Colonic mucosa (tissue), 4 donors: ENCODE measurements at places on chromosomes 5 and 9. TPM values are rescaled to one million over a fixed set of nuclear protein-coding genes. Genes with fewer than 3 reads are reported as not detected.

GRCh38 chr5:55022450-55022849, 1.6 kb upstream of the GZMK start:
- no peak for DNase-seq

GRCh38 chr5:157476702-157477408, 16.8 kb downstream of the NIPAL4 start:
- DNase-seq: peak; percentile 45

DNA sequence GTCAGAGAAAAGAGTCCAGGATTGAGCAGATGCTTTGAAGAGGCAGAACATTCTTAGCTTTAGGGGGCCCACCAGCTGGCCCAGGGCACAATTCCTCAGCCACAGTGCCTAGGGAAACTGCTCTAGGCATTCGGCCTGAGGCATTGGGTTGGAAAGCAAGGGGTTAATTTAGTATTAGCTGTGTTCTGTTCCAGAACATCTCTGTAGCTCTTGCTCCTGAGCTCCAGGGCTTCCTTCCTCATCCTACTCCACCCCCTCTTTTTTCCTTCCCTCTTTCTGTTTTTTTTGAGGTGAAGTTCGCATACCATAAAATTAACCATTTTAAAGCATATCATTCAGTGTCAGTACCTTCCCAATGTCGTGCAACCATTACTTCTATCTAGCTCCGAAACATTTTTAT, 74.5 kb upstream of the PANK3 start:
- no peak for DNase-seq

DNA sequence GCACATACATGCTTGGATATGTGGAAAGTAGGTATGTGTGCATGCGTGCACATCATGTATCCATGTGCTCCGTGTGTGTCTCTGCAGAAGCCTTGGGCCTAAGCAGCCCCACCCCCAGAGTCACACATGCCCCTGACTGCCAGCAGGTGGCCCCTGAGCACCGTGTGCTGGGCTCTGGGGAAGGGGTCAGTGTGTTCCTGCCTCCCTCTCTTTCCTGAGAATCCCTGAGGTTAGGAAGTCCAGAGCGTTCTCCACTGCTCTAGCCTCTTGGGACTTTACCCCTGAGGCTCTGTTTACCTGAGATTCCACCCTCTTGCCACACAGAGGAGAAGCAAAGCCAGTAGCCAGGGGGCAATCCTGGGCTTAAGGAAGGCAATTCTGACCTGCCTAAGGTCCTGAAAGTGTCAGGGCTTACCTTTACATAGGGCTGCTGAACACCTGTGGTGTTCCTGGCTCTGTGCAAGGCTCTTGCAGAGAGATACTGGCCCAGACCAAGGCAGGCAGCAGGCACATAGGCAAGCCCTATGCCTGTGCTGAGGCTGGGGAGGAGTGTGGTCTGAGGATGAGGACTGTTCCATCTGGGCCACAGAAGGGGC, 207.3 kb downstream of the TMEM38B start:
- no peak for DNase-seq

GRCh38 chr9:81517954-81518353, 171.4 kb downstream of the TLE1 start:
- no peak for DNase-seq

GRCh38 chr5:122915717-122916461, 70.5 kb downstream of the SNX24 start:
- DNase-seq: no peak

DNA sequence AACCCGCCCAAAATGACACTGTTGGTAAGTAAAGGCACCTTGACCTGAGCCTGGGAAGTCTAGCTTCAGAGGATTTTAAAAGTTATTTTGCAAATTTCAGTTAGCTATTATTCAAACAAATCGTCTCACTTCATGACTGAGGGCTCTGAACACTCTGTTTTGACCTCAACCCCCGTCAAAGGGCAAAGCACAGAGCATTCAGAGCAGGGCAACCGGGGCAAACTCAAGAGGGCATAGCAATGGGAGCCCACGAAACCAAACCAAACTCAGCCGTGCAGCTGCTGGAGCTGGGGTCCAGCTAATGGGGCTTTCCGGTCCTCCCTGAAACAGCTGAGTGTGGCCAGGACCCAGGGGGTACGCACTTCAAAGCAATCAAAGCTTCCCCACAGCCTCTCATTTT, 1.6 kb downstream of the C9 start:
- DNase-seq: no peak

GRCh38 chr5:83249156-83249555, 171.8 kb downstream of the XRCC4 start:
- no peak for DNase-seq

DNA sequence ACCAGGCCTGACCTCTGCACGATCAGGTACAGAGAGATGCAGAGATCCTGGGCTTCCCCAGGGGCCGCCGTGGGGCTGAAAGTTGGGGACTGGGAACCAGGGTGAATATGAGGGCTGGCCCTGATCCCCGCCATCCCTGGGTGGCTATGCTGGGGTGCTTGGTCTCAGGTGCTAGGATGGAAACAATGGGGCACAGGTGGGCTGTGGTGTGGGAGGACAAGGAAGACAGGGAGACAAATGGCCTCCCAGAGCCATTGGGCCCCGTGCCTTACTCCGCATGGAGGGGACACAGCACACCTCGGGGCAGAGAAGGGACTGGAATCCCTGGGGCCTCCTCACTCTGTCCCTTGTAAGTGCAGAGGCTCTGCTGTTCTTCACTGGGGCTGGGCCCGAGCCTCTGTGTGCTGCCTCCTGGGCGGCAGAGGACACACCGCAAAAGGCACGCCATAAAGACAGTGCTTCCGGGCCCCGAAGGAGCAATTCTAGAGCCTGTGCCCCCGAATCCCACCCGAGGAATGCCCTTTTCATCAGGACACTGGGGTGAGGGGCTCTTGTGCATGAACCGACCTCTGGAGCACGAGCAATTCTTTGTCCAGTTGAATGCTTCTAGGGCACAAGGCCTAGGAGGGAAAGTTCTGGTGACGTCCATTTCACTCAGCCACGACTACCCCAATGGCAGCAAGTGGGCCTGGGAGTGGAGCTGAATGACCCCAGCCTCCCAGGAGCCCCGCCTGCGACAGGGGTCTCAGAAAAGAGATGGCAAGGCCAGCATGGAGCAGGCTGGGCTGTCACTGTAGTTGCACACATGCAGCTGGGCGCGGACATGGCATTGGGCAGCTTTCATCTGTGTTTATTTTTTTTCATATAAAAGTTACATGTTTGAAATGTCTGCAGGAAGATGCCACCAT, 30.9 kb downstream of the PRRT1B start:
- no peak for DNase-seq

- no peak for DNase-seq
Observed at GRCh38 chr5:164244-164643, 27.1 kb upstream of the LRRC14B start.

GRCh38 chr9:92517046-92517445, 18.7 kb downstream of the ECM2 start:
- DNase-seq: no peak

CARD19 gene
- 48.6 TPM for total RNA-seq

CCL27 gene
- total RNA-seq: not detected
